ENCODE measurements at places on chromosomes 7 and 10. TPM values are rescaled to one million over a fixed set of nuclear protein-coding genes. Genes with fewer than 3 reads are reported as not detected.
A peak's percentile ranks its signal among the peaks of the same experiment; 100 is the strongest.

- peaks cover 9% of the 10 kb centered on the region for H3K4me1 ChIP-seq
- H3K27me3 ChIP-seq: no peaks in the 10 kb centered on the region
- no peak overlapping the region for H3K27ac ChIP-seq
- no peak overlapping the region for H3K4me3 ChIP-seq
- no peaks in the 10 kb centered on the region for H3K36me3 ChIP-seq
Measured at GRCh38 chr10:3008518-3009195, 58.7 kb upstream of the PFKP start.

Gene SEMA3C
- total RNA-seq: 89.2 TPM

GRCh38 chr10:58393317-58393716 lies 8.1 kb downstream of the TFAM start:
- H3K4me1 ChIP-seq: no peaks in the 10 kb centered on the region
- peaks cover 30% of the 10 kb centered on the region for H3K36me3 ChIP-seq
- DNase-seq: no peak

GRCh38 chr10:95290461-95291364 lies at the start of gene PDLIM1:
PDLIM1 (minus strand) TSS chr10:95291003; CDS start chr10:95290915, 88 bp downstream.
- H3K4me3 ChIP-seq: peak within 1 kb of the TSS; percentile 98
- no peaks in the 10 kb centered on the region for H3K27me3 ChIP-seq
- H3K36me3 ChIP-seq: no peaks in the 10 kb centered on the region
- DNase-seq: no peak
- peaks cover 27% of the 10 kb centered on the region for H3K4me1 ChIP-seq

Gene TMEM184A
- 1.5 TPM for total RNA-seq

DNA sequence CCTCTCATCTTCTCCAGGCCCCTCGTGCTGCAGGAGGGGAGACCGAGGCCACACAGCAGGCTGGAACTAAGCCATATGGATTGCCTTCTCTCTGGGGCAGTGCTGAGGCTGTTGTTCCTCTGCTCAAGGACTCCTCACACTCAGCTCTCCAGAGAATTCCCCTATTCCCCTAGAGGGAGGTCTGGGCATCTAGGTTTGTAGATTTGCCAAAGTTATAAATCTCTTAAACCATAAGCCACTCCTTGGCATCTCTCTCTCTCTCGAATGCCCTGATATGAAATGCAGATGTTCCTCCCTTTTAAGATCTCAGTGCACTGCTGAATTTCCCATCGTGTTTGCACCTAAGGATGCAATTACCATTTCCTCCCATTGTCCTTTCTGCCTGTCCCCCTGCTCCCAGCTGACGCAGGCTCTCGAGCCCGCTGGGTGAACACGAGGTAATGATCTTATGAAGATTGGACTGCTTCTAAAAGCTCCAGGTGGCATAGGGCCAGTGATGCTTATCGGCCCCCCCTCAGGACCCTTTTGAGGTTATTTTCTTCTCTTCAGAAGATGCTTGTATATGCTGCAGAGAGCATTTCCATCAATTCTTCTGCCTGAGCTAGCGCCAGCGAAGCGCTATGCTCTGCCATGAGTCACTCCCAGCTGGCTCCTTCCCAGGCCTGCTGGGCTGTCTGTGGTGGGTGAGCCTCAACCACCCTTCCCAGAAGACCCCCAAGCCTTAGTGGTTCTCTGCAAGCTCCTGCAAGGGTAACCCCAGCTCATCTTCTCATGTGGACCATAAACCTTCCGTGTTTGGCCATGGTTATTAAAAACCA lies 41.6 kb upstream of the AQP1 start:
- DNase-seq: no peak
- peaks cover 17% of the 10 kb centered on the region for H3K4me1 ChIP-seq
- H3K27me3 ChIP-seq: no peaks in the 10 kb centered on the region
- no peak overlapping the region for H3K4me3 ChIP-seq
- H3K27ac ChIP-seq: no peak overlapping the region
- H3K36me3 ChIP-seq: peaks cover 30% of the 10 kb centered on the region

GRCh38 chr7:45599851-45600706 lies 25.9 kb downstream of the ADCY1 start:
- no peaks in the 10 kb centered on the region for H3K36me3 ChIP-seq
- no peak overlapping the region for H3K4me3 ChIP-seq
- H3K27ac ChIP-seq: no peak overlapping the region
- no peak for DNase-seq
- H3K27me3 ChIP-seq: no peaks in the 10 kb centered on the region
- H3K4me1 ChIP-seq: no peaks in the 10 kb centered on the region

DNA sequence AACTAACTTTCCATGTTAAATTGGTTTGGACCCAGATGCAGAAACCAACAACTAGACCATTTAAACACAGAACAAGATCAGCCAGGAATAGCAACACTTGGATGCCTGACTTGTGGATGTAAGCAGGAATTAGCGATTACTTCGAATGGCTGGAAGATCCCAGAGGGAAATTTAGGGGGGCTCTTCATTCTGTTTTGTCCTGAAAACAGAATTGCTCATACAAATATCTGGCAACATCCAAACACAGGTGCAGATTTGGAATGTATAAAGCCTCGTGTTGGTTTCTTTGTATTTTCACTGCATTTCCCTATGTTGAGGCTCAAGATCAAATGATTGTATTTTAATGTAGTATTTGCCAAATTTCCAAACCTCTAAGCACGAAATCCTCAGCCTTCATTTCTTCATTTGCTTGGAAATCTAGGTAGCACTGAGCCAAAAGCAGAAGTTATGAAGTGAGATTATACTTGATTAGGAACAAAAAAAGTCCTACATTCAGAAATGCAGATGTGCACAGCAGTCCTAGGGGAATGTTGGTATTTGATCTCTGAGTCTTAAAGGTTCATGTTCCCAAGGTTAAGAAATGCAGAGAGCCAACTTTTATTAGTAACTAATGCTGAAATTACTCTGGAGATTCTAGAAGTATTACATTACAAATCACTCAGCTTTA lies 248.7 kb upstream of the TCF7L2 start:
- no peaks in the 10 kb centered on the region for H3K36me3 ChIP-seq
- H3K27me3 ChIP-seq: no peaks in the 10 kb centered on the region
- H3K27ac ChIP-seq: no peak overlapping the region

DNA sequence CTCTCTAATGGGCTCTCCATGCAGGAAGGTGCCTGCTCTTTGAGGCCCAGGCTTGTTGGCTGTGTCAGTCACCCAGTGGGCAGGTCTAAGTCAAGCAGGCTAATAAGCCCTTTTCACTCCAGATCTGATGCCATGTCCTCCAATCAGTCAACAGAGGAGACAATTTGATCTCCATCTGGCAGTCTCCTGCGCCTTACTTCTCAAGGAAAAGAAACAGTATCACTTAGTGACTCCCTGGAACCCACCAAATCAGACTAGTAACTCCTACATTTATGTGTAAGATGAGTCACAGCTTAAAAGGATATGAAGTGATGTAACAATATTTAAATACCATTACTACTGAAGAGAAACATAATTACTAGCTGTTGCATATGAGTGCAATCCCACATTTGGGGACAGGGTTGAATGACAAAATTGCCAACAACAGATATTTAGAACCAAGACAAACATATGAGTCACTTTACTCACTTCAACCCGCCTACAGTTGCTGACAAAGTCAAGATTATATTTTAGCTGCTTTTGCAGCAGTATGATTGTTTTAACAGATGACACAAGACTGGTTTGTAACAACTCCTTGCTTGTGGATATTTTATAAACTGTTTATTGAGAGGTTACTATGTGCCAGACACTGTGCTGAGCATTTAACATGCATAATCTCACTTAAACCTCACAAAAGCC lies 72.1 kb downstream of the USP6NL start:
- H3K36me3 ChIP-seq: no peaks in the 10 kb centered on the region
- H3K27ac ChIP-seq: no peak overlapping the region
- no peak overlapping the region for H3K4me3 ChIP-seq
- peaks cover 12% of the 10 kb centered on the region for H3K4me1 ChIP-seq
- no peak for DNase-seq

DNA sequence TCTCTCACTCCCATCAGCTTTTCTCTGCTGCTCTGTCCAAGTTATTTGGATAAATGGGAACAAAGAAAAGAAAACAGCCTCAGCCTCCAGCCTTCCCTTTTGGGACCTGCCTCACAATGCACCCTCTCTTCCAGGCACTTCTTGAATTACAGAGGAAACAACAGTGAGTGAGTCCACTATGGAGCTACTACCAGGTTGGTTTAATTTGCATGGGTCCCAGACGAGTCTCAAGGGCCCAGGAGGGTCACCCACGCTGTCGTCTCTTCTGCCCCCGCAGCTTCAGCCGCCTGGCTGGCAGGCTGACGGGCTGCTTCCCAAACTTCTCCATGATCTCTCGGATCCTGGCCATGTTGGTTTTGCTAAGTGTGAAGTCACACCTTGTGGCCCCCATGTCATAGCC lies 80.4 kb downstream of the GPR26 start:
- no peak overlapping the region for H3K27ac ChIP-seq
- no peaks in the 10 kb centered on the region for H3K4me1 ChIP-seq
- H3K4me3 ChIP-seq: no peak overlapping the region
- no peak for DNase-seq

Gene C10orf95
- not detected for total RNA-seq

GRCh38 chr7:121447243-121447910 lies 51.3 kb upstream of the FAM3C start:
- no peaks in the 10 kb centered on the region for H3K36me3 ChIP-seq
- H3K4me1 ChIP-seq: no peaks in the 10 kb centered on the region
- H3K27me3 ChIP-seq: no peaks in the 10 kb centered on the region

Gene MRC1
- total RNA-seq: 73.4 TPM

DNA sequence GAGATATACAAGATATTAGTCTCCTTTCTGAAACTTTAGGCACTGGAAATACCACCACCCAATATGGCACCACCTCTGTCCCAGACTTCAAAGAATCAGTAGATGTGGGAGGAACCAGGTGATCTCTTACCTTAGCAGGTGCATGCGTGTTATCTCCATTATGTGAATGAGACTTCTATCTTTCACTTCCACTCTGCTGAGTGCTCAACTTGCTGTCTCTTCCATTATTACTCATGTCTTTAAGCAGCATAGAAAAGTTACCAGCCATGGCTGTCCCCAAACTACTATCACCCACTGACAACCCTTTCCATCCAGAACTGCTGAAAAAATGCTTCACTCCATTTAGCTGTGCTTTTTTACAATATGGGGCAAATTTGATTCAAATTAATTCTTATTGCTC lies 101.5 kb upstream of the PRSS1 start:
- H3K36me3 ChIP-seq: no peaks in the 10 kb centered on the region
- no peak overlapping the region for H3K27ac ChIP-seq
- H3K27me3 ChIP-seq: no peaks in the 10 kb centered on the region
- H3K4me1 ChIP-seq: no peaks in the 10 kb centered on the region
- no peak for DNase-seq

GRCh38 chr10:55273946-55274345 lies 472.9 kb upstream of the PCDH15 start:
- no peak overlapping the region for H3K4me3 ChIP-seq
- DNase-seq: no peak
- H3K36me3 ChIP-seq: no peaks in the 10 kb centered on the region
- no peaks in the 10 kb centered on the region for H3K27me3 ChIP-seq

GRCh38 chr7:30916767-30917166 lies 5.1 kb downstream of the AQP1 start:
- peak overlapping the region; percentile 80 for H3K4me3 ChIP-seq
- peak overlapping the region; percentile 89 for H3K27ac ChIP-seq

- no peak overlapping the region for H3K4me3 ChIP-seq
- no peak overlapping the region for H3K27ac ChIP-seq
- no peaks in the 10 kb centered on the region for H3K4me1 ChIP-seq
- no peaks in the 10 kb centered on the region for H3K27me3 ChIP-seq
- DNase-seq: no peak
- H3K36me3 ChIP-seq: no peaks in the 10 kb centered on the region
Measured at GRCh38 chr7:49703881-49704280, 69.6 kb upstream of the VWC2 start.

Gene ATE1
- total RNA-seq: 14.8 TPM

Measured in thoracic aorta (tissue), 2 donors.